CD4-positive, alpha-beta T cell treated with Interleukin-4 for 4 hours (primary cell): ENCODE measurements at places on chromosomes 4 and X.
A peak's percentile ranks its signal among the peaks of the same experiment; 100 is the strongest.

- no peak for DNase-seq
Observed at GRCh38 chrX:65516756-65517155, 17.8 kb downstream of the LAS1L start.

- no peak for DNase-seq
Observed at GRCh38 chr4:26583538-26583864, 383 bp upstream of the TBC1D19 start.

DNA sequence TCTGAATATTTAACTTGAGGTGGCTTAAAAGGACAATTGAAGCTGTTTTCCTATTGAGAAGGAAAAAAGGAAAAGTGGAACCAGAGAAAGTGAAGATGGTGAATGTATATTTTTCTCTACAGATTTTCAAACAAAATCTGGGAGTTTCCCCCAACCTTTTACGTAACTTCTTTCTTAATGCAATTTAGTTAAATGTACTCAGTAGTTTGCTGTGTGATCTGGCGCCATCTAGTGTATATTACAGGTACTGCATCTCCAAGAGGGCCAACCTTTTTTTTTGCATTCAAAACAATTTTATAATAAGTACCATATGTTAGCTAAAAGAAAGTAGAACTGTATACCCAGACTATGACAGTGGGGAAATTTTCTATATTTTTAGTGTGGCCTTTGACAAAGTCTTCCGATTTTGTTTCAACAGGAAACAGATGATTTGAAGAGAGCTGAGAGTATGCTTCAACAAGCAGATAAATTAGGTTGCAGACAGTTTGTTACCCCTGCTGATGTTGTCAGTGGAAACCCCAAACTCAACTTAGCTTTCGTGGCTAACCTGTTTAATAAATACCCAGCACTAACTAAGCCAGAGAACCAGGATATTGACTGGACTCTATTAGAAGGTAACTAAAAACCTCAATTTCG is 82.0 kb downstream of the PLS3 start:
- peak; percentile 32 for DNase-seq

- no peak for DNase-seq
Observed at GRCh38 chr4:124632439-124632838, 80.1 kb downstream of the ANKRD50 start.

DNA sequence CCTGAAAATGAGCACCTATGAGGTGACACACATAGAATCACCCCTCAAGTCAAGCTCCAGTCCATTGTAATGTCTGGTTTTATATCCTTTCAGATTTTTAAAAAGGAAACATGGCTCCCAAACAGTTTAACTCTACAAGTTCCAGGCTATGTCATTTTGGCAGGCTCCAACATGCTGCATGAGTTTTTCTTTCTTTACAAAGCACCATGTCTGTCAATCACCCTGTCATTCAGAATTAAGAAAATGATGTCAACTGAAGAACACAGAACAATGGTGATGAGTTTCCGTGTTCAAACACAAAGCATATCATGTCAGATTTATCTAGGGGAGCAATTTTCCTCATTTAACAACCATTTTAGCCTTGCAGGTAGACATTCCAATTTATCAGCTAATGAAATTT is 106.5 kb downstream of the AMMECR1 start:
- DNase-seq: no peak

DNA sequence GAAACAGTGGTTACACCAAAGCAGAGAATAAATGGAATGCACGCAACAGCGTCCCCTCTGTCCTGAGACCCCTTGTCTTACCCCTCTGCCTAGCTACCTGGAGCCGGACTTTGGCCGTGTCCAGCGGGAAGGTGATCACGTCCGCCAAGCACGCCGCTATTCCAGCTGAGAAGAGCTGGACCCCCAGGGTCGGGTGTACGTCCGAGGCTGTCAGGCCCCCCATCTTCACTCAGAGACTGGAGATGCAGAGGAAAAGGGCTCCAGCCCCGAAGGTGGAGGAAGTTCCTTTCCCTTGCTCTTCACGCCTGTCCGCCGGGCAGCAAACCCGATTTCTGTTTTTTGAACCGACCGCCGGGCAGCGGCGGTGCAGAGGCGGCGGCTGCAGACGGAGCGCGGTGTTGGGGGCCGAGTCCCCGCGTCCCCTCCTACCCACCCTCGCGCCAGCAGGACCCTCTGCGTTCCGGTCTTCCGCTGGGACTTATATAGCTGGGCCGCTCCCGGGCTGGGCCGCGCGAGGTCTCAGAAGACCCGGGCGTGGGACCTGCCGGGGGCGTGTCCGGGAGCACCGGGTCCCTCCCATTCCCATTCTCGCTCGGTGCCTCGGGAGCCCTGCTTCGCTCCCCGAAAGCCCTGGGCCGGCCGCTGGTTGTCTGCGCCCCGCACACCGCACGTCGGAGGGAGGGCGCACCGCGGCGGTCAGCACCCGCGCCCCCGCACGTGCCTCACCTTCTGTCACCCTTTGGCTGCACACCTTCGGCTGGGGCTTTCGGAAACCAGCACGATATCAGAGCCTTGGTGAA is at the start of gene UCP1:
TSS of gene UCP1 (minus strand) at position 455 of the 800 bp plus-strand sequence. CDS start at position 223, 232 bp downstream.
- DNase-seq: no peak

- no peak for DNase-seq
Observed at GRCh38 chr4:163967263-163967662, 472.8 kb downstream of the TMA16 start.

DNA sequence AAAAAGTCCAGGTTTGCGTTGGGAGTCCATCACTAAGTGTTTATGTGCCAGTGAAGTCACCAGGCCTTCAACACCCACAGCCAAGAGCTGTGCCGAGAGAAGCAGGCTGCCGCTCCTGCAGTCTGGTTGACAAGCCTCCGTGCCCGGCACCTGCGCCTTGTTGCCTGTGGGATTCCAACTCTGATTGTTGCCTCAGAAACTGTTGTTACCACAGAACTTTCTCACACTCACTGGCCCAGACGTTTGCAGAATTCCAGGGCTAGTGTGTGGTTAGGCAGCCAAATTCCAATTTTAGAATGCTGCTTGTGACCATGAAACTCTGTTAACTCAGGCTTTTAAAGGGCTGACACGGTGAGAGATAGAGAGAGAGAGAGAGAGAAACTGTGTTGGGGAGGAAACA is 119.5 kb upstream of the LIMCH1 start:
- no peak for DNase-seq

- DNase-seq: no peak
Observed at GRCh38 chr4:3168029-3168428, 80.9 kb upstream of the MSANTD1 start.

DNA sequence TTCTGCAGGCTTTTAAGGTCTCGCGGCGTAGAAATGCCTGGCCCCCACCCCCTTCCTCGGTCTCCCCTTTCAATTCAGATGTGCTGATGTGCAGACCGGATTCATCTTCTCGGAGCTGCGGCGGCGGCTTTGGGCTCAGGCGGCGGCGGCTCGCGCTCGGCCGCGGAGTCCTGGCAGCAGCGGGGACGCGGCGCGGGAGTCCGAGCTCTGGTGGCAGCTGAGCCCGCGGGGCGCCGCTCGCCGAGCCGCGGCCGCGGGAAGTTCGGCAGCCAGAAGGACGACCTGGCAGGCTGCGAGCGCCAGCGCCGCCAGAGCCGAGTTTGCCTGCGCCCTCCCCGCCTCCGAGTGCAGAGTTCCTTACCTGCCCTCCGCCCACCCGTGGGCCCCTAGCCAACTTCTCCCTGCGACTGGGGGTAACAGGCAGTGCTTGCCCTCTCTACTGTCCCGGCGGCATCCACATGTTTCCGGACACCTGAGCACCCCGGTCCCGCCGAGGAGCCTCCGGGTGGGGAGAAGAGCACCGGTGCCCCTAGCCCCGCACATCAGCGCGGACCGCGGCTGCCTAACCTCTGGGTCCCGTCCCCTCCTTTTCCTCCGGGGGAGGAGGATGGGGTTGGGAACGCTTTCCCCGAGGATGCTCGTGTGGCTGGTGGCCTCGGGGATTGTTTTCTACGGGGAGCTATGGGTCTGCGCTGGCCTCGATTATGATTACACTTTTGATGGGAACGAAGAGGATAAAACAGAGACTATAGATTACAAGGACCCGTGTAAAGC is 448 bp downstream of the TLL1 start:
- no peak for DNase-seq

DNA sequence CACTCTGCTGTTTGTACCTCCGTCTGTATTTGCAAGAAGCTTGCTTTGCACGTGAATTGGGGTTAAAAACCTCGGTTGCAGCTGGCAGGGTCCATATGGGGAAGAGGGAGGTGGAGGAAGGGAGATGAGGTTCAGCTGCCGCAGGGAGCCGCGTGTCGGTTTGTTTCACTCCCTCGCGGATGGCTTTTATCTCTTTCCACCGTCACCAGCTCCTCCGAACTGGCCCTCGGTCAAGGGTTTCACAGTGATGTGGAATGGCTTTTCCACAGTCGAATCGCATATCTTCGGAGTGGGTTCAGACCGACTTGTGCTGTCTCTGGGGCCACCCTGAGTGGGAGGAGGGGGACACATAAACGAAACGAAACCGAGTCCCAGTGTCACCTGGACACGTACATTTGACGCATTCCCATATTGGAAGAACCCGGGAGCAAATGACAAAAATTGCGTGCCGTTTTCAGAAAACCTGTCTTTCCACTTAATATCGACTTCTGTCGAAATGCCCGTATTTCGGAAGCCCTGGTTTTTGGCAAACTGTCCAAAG is 929 bp downstream of the ZBTB33 start:
- peak; percentile 4 for DNase-seq

- DNase-seq: no peak
Observed at GRCh38 chr4:90293320-90293719, 166.1 kb downstream of the CCSER1 start.

DNA sequence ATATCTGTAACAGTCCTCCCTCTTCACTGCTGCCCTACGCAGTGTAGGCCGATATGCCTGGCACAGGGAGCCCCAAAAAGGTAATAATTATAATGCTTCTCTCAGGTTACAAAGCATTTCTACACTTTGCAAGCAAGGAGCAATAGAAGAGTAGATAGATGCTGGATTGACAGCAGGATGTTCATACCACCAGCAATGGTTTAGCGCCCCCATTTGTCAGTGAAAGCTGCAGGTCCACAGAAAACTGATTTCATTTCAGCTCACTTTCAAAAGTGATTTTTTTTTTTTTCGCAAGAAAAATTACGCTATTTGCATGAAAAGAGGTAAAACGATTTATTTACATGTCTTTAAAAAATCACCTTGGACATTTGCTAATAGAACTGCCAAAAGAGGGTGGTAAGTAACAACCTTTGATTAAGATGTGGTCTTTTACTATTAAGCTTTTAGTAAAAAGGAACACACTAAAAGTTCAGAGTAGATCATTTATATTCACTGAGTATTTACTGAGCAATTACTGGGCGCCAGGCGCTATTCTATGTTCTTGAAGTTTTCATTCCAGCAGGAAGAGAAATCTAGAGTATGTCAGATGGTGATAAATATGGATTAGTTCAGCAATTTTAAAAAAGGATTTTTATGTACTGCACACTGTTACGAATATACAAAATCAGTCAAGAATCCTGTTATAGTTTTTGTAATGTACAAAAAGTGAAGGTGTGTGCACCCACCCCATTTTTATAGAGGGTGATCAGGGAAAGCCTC is 34.4 kb downstream of the HPF1 start:
- peak; percentile 14 for DNase-seq

DNA sequence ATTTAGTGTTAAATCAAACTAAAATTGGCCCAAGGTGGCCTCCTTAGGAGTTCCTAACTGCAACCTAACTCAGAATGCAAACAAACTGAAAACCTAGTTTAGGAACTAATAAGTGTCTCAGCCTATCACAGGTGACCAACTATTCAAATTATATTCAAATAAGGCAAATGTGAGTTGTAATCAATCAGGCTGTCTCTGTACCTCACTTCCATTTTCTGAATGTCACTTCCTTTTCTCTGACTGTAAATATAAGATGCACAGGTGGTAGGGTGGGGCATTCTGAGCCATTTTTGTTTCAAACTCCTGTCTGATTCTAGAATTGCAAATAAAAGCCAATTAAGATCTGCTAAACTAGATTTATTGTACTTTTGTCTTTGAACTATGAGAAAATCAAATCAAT is 401.5 kb downstream of the PPP3CA start:
- DNase-seq: no peak

GRCh38 chr4:70405765-70406164 is 8.0 kb downstream of the OPRPN start:
- no peak for DNase-seq

GRCh38 chr4:94497690-94498089 is 45.9 kb downstream of the PDLIM5 start:
- no peak for DNase-seq

DNA sequence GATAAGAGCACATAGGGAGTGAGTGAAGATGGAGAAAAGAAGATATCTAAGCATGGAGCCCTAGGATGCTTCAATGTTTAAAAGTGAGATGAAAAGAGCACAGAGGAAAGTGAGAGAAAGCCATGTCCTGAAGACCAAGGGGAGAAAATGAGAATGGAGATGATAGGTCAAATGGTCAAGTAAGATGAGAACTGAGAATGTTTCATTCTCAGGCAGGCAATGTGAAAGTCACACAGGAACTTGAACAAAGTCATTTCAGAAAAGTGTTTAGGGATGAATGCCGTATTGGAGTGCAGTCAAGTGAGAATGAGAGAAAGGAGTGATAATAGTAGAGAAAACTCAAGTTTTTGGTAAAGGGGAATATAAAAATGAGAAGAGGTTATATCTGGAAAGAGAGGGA is 148.7 kb upstream of the PTCHD1 start:
- no peak for DNase-seq

- DNase-seq: no peak
Observed at GRCh38 chr4:67288964-67289363, 256.3 kb downstream of the CENPC start.

GRCh38 chr4:121686255-121686654 is 10.5 kb downstream of the ANXA5 start:
- no peak for DNase-seq

DNA sequence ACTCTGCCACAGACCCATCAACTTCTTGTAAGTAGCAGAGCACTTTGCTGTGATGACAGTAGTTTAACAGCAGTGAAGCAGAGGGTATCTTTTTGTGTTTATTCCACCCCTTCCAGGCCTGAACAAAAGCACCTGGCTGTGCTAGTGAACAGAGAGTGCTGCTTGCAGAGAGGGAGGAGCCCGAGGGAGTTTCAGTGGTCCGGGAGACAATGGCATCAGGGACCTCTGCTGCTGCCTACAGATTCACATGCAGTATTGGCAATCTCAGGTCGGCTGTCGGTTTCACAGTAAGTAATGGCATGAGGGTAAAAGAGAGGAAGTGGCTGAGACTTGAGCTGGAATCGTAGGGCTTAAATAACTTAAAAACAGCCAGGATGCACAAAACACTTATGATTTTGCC is 755.8 kb downstream of the RPA4 start:
- no peak for DNase-seq

DNA sequence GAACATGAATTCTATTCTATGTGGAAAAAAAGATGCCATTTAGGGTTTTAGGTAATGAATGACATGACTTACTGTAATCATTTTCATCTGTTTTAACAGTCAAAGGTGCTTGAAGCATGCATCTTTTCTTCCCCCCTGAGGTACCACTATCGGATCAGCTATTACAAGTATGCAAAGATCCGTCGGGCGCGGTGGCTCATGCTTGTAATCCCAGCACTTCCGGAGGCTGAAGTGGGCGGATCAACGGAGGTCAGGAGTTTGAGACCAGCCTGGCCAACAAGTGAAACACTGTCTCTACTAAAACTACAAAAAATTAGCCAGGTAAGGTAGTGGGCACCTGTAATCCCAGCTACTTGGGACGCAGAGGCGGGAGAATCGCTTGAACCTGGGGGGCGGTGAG is 241.3 kb downstream of the ARAP2 start:
- no peak for DNase-seq
